ENCODE measurements at places on chromosomes 1 and 21.
A peak's percentile ranks its signal among the peaks of the same experiment; 100 is the strongest.

GRCh38 chr1:202013603-202014002 lies 3.2 kb downstream of the ELF3 start:
- DNase-seq = no peak

- no peak for DNase-seq
Measured at GRCh38 chr1:50822035-50822776, 137.9 kb downstream of the FAF1 start.

DNA sequence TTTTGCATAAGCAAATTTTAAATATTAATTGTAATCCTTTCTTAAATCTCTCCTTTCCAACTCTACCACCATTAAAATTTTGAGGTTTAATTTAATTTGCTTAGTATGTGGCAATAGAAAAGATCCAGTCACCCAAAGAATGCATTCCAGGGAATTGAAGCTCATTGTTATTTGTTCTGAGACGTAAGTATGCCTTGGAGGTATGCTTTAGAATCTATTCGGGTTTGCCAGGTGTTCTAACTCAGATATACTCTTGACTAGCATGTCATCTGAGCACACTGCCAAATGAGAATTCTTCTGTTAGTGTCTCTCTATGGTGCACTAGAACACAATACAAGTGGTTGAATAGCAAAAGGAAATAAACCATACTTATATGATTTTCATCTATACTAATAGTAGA lies 813.6 kb upstream of the ADGRL2 start:
- DNase-seq = no peak

- peak; percentile 42 for DNase-seq
Measured at GRCh38 chr1:55374801-55375616, 159.8 kb upstream of the USP24 start.

GRCh38 chr1:230518511-230518910 lies 92.4 kb upstream of the PGBD5 start:
- DNase-seq = no peak

DNA sequence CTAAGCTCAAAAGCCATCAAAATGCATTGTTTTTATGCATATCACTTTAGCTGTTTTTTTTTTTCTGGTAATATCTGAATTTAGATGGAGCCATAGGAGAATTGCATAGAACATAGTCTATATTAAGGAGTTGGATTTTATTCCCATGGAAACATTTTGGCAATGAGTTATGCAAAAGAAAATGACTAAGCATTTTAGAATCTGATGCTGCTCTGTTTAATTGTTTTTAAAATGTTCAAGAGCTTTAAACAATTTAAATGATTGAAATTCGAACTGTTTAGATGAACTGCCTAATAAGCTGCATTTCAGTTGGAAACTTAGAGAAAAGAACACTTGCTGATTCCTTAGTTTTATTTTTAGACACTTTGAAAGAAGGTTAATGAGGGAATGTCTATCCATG lies 1531.5 kb upstream of the B3GALT2 start:
- no peak for DNase-seq

GRCh38 chr1:236081546-236082227 lies 16.8 kb upstream of the NID1 start:
- no peak for DNase-seq

GRCh38 chr1:85122169-85122568 lies 73.9 kb upstream of the MCOLN3 start:
- no peak for DNase-seq

- no peak for DNase-seq
Measured at GRCh38 chr1:166017395-166017794, 149.4 kb downstream of the FAM78B start.

DNA sequence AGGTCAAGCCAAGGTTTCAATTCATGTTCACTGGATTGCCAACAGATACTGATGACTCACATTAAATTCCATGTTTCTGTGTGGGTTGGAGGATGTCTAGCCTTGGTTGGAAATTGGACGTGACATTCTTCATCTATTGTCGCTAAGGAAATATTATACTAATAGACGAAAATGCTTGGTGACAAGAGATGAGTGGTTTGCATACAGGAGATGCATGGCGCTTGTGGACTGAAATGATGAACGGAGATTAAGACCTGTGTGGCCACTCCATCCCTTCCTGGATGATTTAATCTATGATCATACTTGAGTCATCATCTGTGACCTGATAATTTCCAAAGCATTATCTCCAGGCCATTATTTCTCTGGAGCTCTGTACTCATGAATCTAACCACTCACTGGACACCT lies 97.0 kb upstream of the CD34 start:
- no peak for DNase-seq

GRCh38 chr1:229102741-229103391 lies 168.0 kb upstream of the RAB4A start:
- no peak for DNase-seq

DNA sequence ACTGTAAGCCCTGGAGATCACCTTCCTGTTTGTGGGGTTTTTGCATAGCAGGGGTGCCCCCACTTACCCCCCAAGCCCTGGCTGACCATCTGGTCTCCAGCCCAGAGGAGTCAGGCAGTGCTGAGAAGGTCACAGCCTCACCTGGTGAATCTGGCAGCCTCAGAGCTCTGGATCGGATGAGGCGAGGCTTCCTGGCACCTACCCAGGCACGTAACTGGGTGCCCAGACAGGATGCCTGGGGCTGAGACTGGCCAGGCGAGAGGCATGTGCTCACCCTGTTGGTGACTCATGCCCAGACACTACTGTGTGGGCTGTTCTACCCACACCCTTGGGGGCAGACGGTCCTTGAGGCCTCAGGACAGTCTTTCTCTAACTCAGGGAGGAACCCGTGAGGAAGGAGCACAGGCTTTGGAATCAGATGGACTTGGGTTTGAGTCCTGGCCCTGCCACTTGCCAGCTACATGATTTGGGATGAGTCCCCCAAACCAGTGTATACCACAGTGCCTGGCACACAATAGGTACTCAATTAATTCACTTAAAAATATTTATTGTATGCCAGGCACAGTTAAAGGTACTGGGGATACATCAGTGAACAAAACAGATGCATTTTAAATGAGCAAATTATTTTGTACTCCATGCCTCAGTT lies 15.1 kb upstream of the PADI3 start:
- no peak for DNase-seq

- DNase-seq = no peak
Measured at GRCh38 chr1:70085521-70085920, 119.9 kb downstream of the LRRC40 start.

GRCh38 chr1:218898921-218899320 lies 274.8 kb upstream of the LYPLAL1 start:
- DNase-seq = no peak

DNA sequence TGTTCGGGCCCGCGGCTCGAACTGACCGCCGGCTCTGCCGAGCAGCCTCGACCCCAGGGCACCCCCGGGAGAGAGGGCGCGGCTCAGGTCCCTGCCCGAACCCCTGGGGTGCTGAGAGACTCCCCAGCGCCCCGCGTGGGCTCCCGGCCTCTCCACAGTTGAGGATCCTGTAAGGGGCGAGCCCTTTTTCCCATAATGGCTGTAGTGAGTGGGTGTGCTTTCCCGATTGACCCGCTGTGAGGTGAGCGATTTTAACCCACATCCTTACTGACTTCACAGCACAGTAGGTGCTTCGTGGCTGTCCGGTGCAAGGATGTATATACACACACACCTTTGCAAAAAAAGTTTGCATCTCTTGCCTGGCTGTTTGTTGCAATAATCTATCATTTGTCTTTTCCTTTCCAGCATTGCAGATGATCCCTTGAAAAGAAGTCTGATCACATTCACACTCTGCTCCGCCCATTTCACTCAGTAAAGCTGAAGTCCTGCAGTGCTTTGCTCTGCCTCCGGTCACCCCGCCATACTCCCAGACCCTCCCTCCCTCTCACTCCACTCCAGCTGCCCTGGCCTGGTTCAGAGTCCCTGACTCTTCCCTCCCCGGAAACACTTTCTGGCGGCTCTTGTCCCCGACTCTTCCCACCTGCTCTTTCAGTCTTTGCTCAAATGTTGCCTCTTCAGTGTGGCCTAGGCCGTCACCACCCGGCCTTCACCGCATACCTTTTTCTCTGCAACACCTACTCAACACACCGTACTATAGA lies 955 bp upstream of the UBE2G2 start:
- no peak for DNase-seq

- no peak for DNase-seq
Measured at GRCh38 chr1:200640963-200641401, 20.4 kb upstream of the KIF14 start.

DNA sequence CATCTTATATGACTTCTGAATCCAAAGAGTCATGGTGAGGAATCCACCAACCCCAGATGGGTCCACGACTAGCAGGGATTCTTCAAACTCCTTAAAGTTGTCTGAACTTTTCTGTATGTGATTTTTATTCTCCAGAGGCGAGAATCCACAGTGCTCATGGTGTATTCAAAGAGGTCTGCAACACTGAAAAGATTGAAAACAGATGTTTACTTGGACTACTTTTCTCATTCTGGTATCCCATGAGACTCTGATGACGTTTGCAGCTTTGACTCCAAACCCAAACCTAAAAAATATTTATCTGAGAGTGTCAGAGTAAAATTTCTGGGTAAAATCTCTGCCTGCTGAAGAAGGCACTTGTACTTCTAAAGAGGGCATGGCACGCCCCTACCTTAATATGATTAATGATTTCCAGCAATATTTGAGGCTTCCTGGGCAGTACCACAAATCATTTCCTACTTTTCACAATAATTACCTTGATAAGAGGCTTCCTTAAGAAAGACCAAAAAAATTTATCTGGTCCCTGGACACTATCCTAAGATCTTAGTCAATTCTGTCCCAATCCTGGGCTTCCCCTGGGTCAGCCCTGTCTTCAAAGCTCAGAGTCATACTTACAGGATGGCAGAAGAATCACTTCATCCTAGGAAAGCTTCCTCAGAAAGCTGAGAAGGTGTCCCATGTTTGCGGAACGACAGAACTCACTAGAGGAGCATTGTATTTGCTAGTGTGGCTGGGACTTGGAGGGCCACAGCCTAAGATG lies 76.5 kb upstream of the MAP10 start:
- DNase-seq = no peak

DNA sequence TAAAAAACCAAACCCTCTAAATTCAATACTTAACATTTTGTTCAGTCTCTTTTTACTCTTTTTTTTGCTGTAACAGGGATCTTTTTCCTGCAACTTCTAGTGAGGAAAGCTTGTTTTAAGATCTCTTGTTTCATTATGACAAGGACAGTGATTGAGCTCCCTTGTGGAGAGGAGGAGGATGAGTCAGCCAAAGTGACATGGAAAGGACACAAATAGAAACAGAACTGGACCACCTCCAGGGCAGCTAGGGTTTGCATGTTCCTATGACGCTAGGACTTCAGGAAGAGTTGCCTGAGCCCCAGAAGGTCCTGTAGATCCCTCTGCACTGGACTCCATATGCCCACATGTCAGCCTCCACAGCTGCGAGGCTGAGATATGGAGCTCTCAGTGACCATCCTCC lies 212.6 kb upstream of the FAM78B start:
- no peak for DNase-seq

- DNase-seq = peak; percentile 5
Measured at GRCh38 chr1:201610858-201611257, 71.9 kb downstream of the NAV1 start.

DNA sequence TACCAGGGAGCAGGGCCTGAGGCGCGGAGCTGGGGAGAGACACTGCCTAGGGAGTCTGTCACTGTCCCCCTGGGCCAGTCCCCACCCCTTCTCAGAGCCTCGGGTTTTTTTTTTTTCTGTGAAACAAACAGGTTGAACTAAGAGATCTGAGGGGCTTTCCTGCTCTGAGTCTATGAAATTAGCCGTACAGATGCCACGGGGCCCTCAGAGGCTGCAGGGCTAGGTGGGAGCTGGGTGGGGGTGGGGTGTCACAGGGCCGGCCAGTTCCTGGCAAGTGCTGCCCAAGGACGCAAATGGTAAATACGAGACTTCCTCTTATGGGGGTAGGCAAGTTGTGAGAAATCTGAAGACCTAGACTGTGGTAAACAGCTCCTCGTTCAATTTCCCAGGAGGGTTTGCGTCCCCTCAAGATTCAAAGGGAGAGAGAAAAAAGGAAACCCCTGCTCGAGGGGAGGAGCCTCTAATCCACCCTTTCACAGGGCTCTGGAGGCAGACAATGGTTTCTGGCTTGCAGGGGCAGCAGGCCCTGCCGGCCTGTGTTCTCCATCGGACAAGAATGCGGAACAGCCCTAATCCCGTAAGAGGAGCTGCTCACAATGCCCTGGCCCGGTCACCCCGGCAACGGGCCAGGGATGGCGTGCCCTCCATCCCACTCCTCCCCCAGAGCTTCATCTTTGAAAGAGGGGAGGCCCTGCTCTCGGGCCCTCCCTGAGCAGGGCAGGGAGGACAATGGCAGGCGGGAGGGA lies 7.8 kb downstream of the NUAK2 start:
- peak; percentile 70 for DNase-seq

DNA sequence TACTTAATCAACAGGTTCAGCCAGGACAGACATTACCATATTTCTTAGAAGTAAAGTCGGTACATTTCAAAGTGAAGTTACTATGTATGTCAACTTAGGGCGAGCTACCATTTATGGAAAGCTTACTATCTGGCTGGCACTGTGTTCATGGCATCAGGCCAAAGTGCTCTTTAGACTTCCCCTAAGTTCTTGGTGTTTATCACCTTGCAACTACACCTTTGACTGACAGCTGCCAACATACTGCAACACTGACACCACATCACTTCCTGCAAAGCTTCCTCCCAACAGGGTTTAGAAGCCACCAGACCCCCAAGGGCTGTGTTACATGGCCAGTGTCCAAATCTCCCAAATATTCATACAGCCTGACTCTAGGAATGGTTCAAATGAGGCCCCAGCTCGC lies 61.0 kb downstream of the TIAM1 start:
- no peak for DNase-seq

GRCh38 chr1:20349971-20350370 lies 59.3 kb downstream of the VWA5B1 start:
- DNase-seq = no peak

GRCh38 chr1:43547538-43548072 lies 16.9 kb downstream of the PTPRF start:
- DNase-seq = no peak

DNA sequence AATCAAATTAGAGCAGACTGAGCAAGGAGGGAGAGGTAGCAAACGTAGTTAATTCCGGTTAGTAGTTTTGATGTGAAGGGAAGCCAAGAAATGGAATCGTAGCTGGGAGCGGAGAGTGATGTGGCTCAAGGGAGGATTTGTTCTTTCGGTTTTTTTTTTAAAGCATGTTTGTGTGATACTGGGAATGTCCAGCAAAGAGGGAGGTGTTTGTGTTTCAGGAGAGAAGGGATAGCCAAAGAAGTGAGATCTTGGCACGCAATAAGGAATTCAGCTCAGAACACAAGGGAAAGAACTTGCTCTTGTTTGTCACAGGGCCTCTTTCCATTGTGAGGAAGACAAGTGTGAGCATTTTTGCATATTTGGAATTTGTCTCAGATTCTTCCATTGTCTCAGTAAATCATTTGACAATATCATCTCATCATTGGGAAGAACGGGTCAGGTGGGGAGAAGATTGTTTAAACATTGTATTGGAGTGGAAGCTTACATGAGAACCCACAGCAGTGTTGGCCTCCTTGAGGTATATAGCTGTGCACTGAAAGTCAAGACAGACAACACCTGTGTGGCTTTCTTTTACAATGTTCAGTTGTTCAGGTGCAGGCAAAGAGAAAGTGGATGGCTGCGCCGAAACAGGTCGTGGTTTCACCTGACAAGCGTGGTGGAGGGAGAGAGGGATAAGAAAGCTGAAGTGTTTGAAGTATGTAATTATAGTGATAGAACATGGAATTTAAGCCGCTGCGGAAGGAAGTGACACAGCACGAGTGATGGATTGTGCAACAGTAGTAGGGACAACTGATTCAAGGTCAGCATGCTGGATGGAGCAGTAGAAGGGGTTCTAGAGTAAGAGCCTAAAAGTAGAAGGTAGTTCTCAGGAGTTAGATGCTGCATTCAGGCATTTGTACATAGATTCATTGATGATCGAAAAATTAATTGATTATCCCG lies 25.4 kb downstream of the FMN2 start:
- no peak for DNase-seq

GRCh38 chr1:32187850-32188249 lies 8.4 kb downstream of the TXLNA start:
- no peak for DNase-seq

Measured in right hindlimb (tissue), 1 donor.